ENCODE measurements at places on chromosomes 4 and X.

DNA sequence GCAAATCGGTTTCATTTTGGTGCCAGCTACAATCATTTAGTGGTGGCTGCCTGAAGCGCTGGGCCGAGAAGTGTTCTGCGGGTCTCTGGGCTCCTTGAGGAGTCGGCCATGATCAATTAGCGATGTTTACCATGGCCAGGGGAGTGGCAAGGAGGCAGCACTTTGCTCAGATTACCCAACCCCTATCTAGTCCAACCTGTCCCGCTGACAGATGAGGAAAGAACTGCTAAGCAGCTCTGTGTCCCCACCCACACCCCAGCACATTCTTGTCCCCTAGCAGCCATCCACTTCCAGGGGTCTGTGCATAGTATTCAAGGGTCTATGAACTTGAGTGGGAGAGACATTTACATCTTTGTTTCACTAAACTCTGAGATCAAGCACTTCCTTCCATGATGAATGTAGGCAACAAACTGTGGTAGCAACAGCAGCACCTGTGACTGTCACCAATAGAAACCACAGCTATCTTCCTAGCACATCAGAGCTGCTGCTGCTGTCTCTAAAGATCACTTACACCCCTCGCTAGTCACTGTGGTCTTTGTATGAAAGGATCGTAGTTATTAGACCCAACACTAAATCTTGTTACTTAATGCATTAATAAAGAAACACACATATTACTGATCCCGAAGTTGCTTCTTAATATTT is 331.6 kb downstream of the BCOR start:
- no peak for DNase-seq

DNA sequence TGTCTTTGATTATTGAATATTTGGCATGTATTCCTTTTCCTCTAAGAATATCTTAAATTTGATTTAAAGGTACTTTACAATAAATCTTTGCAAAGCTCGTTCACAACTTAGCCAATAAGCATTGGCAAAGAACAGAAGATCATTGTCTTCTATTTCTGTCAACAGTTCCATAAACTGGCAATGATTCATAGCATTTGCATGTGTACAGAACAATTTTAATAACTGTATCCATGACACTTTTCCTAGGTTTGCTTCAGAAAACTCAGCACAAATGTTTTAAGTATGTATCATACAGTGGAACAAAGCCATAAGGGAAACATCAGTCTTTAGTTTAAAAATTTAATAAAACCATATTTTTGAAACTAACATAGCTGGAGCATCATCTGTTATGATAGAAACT is 462.7 kb upstream of the RPS6KA3 start:
- no peak for DNase-seq

DNA sequence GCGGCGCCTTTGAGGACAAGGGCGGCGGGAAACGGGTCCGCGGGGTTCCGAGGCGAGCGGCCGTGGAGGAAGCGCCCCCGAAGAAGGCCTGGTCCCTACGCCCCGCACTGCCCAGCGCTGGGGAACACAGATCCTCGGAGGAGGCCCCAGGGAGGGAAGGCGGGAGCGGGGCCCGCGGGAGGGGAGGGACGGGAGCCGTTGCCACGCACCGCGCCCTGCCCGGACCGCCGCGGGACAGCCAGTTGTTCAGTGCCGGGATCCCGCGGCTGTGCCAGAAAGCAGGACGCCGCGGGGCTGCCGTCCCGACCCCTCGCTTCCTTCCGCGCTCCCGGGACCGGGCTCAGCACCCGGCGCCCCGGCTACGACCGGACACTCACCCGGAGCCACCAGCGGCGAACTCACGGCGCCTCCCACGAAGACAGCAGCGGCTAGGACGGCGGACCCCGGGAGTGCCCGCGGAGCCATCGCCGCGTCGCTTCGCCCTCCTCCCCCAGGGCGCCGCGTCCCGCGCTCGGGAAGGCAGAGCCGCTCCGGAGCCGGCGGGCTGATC is 278 bp downstream of the RELL1 start:
- no peak for DNase-seq

DNA sequence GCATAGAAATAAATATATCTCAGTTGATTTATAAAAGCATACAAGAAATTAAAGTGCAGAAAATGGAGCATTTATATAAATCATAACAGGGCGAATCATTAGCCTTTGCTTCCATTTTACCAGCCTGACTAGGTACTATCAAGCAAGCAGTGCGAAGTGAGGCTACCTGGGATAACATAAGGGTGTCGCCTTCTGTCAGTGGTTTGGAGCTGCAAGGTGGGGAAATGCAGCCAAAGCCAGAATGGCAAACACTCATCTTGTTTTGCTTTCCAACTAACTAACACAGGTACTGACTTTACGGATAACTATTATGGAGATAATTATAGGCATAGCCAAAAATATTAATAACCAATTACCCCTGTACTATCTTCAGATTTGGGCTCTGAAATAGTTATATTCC is 1459.8 kb downstream of the RAPGEF2 start:
- DNase-seq: no peak

GRCh38 chr4:152585023-152585441 is 49.1 kb upstream of the FBXW7 start:
- no peak for DNase-seq

- DNase-seq: no peak
Measured at GRCh38 chr4:67712000-67712625, 11.2 kb upstream of the UBA6 start.

DNA sequence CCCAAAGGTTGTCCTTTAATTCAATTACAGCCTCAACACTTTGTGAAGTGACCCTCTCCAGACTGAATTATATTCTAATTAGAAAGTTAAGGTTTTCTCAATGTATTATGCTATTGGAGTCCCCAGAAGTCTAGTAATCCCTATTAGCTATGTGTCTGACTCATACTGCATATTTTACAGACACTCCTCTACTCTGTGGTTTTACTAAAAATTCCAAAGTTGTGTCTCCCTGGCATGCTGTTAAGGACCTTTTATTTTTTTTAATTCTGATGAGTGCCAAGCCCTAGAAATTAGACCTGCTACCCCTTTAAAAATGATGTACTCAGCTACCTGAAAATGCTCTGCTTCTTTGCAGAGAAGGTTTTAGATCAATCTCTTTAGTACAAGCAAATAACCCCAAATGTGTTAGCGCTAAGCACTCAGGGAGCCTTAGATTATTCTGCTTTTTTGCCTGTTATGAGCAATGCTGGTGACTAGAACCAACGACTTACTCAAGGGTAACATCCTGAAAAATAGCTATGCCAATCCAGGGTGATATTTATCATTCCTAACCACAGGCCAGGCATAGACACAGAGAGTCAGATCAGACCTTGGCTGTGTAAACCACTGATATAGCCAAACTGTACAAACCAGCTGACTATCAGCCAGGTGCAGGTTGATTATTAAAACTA is 26.1 kb upstream of the CXCL13 start:
- DNase-seq: no peak

DNA sequence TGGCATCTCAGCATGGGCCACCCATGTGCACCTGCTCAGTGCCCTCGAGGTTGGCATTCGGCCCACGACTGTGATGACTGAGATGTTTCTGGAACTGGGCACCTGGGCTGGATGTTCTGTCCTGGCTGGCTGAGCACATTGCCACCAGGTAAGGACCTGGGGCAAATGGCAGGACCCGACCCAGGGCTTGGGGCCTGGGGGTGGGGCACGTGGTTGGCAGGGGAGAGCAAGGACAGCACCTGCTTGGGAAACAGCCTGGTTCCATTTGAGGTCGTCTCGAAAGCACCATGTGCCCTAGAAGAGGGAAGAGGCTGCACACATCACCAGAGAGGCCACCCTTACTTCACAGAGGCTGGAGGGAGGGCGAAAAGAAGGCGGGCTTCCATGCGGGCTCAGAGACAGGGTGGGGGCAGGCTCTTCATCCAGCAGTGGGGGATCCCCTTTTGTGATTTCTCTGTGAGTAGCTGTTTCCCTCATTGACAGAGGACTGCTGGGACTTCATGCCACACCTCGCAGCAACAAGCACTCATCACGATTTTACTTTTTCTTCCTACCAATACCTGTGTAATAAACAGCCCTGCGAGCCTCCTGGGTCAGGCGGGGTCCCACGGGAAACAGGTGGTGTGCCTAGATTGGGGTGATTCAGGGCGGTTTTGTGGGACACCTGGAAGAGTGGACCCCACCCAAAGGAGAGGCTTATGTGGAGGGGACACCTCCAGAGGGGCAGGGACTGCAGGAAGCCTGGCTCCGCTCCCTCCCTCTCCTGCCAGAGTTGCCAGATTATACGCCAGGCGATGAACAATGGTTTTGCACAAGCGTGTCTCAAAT is 12.0 kb downstream of the TMEM187 start:
- no peak for DNase-seq

- no peak for DNase-seq
Measured at GRCh38 chr4:113695328-113696169, 66.0 kb downstream of the CAMK2D start.
